ENCODE measurements at places on chromosomes 6 and 20.

DNA sequence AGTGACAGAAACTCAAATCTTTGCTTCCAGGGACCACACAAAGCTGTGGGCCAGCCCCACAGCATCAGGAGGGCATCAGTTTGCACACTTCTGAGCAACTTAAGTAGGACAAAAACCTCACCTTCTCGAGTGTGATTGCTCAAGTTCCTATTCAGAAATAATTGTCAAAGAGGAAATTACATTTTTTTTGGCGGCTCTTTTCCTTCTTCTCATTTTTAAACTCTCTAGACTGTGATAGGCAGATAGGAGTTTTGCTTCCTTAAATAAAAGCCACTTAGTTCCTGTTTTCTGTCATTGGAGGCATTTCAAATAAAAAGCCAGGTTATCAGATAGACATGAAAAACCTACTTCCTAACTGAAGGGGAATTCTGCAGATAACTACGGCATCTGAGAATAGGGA lies 11.2 kb upstream of the TAGAP start:
- peak; percentile 49 for DNase-seq

DNA sequence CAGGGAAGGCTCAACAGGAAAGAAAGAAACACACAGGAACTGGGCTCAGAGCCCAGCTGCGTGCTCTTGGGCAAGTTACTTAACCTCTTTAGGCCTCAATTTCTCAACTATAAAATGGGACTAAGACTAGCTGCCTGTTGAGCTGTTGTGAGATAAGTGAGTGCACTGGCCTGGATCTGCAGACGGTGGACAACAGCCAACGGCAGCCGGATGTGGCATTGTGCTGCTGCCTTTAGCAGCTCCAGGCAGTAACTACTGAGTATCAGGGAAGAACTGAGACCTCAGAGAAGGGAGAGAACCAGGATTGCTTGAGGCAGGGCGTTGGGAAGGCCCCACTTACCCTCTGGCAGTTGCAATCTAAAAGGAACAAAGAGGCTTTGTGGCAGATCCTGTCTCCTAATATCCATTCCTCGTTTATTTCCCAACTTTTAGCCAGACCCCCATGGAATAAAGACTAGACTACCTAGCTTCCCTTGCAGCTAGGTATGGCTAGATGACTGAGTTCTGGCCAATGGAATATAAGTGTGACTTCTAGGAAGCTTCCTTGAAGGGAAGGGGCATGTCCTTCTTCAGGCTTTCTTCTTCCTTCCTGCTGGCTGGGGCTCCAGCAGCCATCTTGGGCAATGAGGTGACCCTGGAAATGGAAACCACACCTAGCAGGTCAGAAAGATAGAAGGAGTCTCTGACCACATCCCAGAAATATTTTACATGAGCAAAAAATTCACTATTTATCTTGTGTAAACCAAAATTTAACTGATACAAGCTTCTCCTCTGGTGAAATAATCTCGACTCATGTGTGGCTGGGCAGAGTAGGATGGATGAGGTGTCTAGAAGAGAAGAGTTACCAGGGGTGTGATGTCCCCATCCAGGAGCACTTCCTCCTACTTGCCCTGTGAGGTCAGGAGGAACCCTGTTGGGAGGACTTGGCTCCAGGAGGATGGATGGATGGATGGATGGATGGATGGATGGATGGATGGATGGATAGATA lies 67.6 kb downstream of the MRPL14 start:
- peak; percentile 51 for DNase-seq

DNA sequence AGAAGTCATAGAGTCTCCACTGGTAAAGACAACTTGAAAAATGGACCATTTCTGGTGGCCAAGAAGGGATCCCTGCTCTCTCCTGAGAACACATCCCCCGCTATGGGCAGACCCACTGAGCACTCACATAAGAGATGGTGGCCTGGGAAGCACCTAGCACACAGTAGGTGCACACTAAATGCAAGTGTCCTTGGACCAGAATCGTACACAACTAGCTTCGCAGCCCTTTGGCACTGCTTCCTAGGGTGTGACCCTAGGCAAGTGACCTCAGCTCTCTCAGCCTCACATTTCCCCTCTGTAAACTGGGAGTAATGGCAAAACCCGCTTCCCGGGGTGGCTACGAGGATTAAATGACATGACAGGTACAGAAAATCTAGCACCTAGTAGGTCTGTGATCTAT lies 35.1 kb downstream of the KCNB1 start:
- no peak for DNase-seq

DNA sequence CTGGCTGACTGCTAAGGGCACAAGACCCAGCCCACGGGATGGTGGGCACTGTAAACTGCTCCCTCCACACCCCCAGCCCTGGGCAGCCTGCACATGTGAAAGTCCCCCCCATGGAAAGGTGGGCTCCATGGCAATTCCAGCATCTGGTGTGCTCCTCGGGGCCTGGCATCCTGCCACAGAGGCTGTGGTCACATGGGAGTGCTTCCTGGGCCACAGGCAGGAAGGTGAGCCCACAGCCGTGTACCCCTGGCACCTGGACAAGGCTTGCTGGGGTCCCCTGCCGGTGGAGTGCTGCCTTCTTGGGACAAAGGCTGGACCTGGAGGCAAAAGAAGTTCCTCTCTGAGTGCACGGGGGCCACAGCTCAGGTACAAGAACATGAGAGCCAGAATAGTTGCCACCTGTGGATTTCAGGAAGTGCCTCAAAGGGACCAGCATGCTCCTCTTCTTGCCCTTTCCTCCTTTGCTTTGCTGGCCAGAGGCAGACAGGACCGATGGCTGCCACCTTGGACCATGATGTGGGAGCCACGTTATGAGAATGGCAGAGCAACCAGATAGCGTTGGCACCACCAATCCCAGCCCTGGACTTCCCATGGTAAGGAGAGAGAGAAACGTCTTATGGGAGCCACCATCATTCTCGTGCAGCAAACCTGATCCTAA lies 120.2 kb upstream of the MLN start:
- DNase-seq, result no peak

GRCh38 chr6:775863-776262 lies 82.9 kb upstream of the EXOC2 start:
- DNase-seq, result no peak

- no peak for DNase-seq
Measured at GRCh38 chr6:3456395-3456897, 404 bp downstream of the SLC22A23 start.

DNA sequence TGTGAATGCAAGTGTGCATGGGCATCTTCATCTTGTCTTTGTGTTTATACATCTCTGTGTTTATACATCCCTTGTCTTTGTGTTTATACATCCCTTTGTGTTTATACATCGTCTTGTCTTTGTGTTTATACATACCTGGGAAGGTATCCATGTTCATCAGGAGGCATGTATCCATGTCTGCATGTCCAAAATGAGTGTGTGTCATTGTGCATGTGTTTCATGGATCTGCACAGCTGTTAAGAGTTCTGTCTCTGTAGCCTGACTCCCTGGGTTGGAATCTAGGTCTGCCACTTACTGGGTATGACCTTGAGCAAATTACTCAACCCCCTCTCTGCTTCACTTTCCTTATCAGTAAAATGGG lies 50.1 kb upstream of the SIRPA start:
- DNase-seq, result no peak

GRCh38 chr20:53336892-53337291 lies 256.7 kb downstream of the ZNF217 start:
- no peak for DNase-seq

DNA sequence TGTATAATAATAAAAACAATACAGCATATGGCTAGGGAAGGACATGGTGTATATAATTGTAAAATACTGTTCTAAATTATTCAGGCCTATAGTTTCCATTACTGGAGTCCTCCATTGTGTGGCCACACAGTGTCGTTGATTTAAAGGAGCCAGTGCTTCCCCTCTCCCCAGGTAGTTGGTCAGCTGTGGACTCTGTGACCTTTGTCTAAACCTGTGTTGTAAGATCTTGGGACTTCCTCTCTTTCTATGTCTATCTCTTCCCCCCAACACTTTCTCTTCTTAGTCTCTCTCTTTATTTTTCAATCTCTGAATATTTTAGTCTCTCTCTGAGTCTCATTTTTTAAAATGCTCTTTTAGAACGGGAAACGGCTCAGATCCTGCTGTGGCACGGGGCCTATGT lies 35.6 kb downstream of the BRPF3 start:
- DNase-seq, result no peak

DNA sequence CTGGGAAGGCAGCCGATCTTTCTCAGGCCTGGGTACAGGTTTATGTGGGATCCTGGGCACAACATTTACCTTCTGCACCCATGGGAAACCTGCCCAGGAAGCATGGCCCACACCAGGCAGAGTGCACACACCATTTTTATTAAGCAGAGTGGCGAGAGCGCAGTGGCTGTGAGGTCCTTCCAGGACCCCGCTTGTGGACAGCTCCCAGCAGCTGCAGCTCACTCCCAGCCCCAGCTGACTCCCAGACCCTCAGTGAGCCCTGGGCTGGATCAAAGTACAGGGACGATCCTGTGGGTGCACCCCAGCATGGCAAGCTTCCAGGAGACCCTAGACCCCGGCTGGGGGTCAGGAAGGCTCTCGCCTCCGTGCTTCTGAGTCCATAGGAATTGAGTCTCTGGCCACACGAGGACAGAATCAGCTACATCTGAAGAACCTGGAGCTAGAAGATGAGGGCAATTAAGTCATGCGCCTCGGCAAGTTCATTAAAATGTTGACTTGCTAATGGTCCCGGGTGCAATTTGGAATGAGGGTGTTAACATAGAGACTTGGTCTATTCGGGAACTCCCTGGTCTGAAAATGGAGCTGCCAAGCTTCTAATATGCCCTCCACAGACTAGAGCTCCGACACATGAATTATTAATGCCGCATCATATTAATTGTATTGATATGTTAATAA lies 65.4 kb upstream of the SLCO4A1 start:
- no peak for DNase-seq

DNA sequence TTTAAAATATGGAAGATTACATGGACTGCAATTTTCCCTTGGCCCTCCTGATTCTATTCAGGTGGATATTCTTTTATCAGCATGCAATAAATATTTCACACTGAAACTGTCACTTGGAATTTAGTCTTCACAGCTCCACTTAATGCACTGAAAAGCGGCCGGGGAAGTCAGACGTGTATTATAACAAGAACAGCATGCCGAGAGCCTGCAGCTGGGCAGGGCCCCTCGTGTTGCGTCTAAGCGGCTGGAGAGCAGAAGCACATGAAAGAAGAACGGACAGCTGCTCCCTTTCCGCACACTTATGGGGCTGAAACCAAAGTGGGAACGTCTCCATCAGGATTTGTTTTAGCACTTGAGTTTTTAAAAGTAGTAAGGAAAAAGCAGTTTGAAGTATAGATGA lies 57.2 kb downstream of the LYRM4 start:
- DNase-seq, result no peak

- DNase-seq, result no peak
Measured at GRCh38 chr20:48797275-48797825, 30.4 kb downstream of the PREX1 start.

DNA sequence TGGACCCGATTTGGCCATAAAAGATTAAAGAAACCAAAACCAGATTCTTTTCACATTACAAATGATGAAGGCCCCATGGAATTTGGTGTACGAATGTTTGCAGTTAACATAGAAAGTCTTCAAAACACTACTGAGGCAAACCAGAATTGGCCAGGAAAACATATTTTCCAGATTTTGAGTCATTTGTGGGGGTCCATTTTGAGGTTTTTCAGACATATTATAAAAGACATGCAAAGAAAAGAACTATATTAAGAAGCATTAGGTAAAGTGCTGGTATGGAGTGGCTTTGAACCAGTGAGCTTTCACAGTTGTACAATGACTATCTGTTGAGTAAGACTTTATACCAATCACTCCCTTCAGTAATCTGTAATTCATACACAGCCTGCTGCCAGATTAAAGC lies 168.9 kb upstream of the COL21A1 start:
- no peak for DNase-seq

DNA sequence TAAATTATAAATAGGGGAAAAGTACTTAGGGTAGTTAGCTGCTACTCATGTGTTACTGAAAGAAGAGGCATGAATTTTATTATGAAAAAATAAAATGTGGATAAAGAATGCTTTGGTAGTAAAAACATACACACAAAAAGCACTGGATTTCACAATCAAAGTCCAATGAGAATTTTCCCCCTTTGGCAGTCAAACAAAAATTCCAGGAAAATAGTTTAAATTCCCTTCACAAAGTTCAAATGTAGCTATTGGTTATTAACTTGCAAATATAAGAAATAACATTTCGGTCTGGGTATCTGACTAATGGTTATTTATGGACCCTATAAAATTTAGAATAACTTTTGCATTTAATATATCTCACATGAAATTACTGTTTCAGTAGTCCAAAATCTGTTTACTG lies 210.4 kb downstream of the FOXC1 start:
- DNase-seq, result no peak

- no peak for DNase-seq
Measured at GRCh38 chr6:161667957-161668356, 394.1 kb upstream of the AGPAT4 start.

DNA sequence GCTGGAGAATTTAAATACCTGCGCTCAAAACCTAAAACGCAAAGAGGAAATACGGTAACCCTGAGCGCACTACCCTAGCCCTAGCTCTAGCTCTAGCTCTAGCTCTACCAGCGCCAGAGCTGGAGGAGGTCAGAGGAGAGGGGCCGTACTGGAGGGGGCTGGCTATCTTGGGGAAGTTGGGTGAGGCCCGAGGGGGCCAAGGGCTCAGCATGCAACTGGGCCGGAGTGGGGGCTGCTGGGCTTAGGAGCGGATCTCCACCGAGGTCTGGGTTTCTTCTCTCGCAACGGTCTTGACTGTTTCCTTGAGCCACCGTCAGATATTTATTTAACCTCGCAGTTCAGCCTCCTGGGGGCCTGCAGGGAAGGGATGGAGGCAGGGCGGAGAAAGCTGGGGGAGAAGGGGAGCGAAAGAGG lies 91.0 kb downstream of the NCR2 start:
- no peak for DNase-seq

GRCh38 chr6:43687079-43687436 lies 533 bp downstream of the MRPS18A start:
- DNase-seq, result no peak

DNA sequence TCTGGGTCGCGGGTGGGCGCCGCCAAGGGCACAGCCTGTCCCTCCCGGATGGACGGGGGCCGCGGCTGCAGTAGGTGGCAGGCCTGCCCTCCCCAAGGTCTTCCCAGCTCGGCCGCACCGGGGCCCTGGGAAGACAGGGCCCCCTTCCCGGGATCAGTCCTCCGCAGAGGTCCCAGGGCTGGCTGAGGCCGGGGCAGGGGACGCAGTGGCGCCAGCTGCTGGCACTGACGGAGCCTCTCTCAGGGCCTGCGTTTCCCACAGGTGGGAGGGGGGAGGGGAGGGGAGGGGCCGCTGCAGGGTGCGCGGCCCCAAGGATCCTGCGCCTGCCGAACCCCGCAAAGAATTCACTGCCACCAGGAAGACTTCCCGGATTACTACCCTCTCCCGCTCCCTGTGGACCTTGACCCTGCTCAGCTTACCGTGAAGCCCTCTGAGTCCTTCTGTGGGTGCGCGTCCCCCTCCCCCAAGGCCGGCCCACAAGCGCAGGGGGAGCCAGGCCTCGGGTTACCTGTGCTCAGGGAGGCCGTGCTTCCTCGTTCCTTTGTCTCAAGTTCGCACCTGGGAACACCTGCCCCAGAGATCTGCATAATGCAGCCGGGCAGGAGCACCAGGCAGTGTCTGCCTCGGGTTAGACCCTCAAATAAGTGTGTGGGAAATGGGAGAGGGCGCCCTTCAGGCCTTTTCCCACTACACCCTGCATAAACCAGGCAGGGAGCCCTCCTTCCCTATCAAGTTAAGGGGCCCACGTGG lies 5.1 kb downstream of the LZTS3 start:
- DNase-seq, result no peak

- DNase-seq, result no peak
Measured at GRCh38 chr6:22958677-22959076, 389.3 kb downstream of the HDGFL1 start.
